Fibroblast of skin of back (primary cell): ENCODE measurements at places on chromosomes 2 and 18.
A peak's percentile ranks its signal among the peaks of the same experiment; 100 is the strongest.

- no peak for DNase-seq
Measured at GRCh38 chr2:38178119-38178518, 102.2 kb upstream of the CYP1B1 start.

GRCh38 chr18:76670564-76671288 is 151.6 kb upstream of the ZNF236 start:
- DNase-seq = no peak

DNA sequence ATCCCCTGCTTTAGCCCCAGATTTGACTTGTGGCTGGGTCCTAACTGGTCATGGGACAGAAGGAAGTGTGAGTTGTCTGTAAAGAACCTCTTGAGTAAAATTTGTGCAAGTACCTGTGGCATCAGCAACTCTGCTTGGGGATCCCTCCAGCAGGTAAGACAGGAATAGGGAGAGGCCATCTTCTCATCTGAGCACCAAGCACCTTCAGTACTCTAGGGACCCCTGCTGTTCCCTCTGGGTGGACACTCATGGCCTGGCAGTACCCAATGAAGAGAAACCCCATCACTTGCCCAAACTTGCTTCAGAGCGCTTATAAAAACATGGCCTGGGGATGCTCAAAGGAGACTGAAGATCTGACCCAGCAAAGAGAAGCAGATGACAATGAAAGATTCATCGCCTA is 297.8 kb downstream of the SP3 start:
- DNase-seq = no peak

DNA sequence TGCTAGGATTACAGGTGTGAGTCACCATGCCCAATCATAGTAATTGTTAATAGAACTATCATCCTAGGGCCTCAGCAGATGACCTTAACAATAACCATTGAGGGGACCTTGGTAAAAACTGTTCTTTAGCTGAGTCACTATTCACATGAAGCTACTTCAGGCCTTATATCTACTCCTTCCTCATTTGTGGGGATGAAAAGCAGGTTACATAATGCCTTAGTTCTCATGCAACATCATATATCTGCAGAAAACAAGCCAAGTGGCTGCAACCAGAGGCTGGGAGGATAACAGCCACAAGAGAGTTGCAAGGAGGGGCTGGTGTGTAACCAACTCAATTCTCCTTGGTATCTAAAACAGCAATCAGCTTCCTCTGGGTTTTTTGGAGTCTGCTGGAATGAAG is 445.4 kb downstream of the NBAS start:
- no peak for DNase-seq

DNA sequence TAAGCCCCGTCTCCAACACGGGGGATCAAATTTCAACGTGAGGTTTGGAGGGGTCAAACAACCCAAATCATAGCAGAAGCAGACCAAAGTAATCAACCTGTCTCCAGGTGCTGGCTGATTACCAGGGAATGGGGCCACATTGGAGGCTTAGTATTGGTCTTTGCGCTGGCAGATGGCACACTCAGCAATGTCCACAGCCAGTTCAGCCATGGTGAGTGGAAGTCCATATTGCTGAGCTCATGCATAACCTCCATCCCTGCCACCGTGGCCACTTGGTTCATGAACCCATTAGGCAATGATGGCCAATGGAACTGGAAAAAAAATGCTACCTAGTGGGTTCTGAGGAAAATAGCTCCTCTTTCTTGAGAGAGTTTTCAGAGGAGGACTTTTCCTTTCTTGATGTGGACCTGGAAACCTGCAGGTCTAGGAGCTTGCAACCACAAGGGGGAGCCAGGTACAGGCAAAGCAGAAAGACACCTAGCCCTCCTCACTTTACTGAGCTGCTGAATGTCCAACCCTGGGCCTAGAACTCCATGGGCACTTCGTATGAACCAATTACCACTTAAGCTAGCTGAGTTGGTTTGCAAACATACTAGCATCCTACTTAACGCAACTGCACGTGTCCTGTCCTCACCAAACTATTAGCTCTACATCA is 128.0 kb upstream of the GYPC start:
- DNase-seq = peak; percentile 34

DNA sequence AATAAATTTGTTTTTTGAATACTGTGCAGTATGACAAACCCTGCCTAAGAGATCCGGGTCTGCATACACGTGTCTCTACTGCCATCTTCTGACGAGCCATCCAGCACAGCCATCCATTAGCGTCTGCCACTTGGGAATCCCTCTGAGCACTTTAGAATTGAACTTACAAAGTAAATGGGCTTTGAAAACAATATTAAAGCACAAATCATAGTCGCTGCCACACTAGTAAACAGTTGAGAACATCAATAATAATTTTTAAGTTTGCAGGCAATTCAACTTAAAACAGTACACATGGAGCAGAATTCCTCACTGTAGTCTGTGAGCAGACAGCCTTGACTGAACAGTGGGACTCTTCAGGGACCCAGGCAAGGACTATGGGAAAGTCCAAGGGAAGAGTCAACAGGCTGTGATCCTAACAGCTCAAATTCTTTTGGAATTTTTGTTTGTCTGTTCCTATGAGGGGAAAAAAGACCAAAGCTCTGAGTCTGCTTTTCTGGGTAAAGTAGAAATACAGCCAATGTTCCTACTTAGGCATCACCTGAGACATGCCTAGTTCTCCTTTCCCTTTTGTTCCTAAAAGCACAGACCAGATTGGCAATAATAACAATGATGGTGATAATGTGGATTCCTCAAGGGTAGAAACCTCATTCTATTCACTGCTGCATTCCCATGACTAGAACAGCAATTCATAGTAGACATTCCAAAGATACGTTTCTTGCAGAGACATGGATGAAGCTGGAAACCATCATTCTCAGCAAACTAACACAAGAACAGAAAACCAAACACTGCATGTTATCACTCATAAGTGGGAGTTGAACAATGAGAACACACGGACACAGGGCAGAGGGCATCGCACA is 92.9 kb downstream of the MREG start:
- peak; percentile 83 for DNase-seq

- DNase-seq = no peak
Measured at GRCh38 chr2:156622491-156622890, 186.3 kb downstream of the GPD2 start.

GRCh38 chr2:1692342-1692741 is 52.0 kb downstream of the PXDN start:
- no peak for DNase-seq
